GM13976 (cell line): ENCODE measurements at places on chromosomes 3 and 15.

- no peak for DNase-seq
Observed at GRCh38 chr3:58484045-58484721, 7.7 kb upstream of the KCTD6 start.

DNA sequence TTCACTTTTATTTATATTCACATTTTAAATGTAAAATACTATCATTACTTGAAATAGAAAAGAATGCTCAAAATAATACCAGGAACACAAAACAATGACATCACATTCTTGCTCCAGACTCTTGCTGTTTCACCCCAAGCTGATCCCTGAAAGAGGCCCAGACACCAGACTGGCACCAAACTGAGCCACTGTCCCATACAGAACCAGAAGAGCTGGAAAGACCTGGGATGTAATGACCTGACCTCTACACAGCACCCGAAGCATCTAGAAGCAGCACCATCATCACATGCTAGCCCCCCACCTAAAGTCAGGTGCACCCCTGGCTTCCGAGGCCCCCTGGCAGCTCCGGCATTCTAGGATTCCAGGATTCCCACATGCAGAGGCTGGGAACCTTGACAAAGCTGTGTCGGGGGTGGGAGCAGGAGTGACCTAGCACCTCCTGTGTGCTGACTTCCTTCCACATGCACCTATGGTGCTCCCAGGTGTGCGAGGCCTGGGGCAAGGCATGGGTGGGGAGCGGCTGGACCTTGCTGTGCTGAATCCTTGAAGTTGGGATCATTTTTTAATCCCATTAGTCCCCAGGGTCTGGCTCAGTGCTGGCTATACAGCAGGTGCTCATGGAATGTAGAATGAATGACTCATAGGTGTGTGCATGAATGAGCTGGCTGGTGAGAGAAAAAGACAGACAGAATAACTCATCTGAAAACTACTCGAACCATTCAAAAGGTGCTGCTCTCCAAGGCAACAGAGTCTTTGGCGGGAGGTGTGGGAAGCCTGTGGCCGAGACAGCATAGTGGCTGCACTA is 144.7 kb upstream of the IQSEC1 start:
- no peak for DNase-seq

GRCh38 chr3:32424581-32425250 is 33.1 kb downstream of the CMTM7 start:
- DNase-seq: no peak

DNA sequence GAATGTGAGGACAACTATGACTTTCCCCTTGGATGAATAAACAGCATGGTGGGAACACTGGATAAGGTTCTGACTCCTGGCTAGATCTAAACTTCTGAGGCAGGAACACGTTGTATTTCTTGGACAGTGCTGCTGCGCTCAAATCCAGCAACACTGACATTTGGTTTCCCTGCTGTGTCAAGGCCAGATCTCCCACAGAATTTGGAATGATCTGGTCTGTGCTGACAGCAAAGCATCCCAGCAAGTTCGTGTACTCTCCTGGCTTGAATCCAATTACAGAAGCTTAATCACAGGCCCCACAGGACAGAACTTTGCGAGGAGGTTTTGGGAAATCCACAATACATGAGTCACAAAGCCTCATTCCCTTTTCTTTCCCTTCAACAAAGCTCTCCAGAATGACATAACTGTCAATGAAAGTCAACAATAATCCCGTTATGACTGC is 92.5 kb downstream of the ADAMTS9 start:
- DNase-seq: no peak

GRCh38 chr3:71144525-71145253 is 438.8 kb downstream of the FOXP1 start:
- DNase-seq: no peak

DNA sequence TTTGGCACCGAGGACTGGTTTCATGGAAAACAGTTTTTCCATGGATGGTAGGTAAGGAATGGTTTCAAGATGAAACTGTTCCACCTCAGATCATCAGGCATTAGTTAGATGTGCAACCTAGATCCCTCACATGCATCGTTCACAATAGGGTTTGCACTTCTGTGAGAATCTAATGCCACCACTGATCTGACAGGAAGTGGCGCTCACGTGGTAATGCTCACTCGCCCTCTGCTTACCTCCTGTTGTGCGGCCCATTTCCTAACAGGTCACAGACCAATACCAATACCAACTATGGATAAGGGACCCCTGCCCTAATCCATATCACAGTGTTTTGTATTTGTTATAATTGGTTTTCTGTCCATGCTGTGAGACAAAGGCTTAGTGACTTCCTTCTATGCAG is 58.9 kb downstream of the SLMAP start:
- no peak for DNase-seq

DNA sequence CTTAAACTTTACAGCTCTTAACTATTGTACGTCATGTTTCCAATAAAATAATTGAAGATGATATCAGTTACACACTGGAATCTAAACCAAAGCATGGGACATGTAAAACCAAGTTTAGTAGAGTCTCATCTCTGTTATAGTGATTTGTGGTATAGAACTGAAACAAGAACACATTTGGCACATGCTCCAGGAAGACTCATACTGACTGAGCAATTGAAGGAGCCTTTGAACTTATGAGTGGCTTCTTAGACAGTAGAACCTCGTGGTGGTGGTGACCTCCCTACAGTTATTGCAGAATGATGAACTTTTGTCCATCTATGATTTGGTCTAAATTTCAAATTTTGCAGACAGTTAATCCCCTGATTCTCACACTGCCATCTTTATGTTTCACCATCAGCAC is 729.7 kb downstream of the ROBO1 start:
- no peak for DNase-seq

GRCh38 chr15:75202251-75203016 is 752 bp downstream of the C15orf39 start:
- peak; percentile 85 for DNase-seq

DNA sequence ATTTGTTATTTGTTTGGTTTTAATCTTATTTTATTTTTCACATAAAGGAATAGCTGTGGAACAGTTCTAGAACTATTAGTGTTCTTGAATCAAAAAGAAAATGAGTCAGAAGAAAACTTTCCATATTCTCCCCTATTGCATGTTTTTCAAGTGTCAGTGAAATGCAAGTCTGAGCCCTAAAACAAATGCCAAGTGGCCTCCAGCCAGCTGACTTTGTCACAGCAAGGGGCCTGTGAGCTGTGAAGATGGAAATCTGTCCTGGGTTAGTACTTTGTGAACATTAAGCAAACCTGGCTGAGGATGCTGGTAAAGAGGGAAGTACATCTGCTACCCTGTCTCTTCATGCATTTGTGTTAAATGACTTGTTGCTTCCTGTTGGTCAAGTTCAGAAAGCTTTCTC is 14.2 kb downstream of the LRRC49 start:
- DNase-seq: no peak

- DNase-seq: no peak
Observed at GRCh38 chr15:77540312-77541060, 92.2 kb downstream of the LINGO1 start.

DNA sequence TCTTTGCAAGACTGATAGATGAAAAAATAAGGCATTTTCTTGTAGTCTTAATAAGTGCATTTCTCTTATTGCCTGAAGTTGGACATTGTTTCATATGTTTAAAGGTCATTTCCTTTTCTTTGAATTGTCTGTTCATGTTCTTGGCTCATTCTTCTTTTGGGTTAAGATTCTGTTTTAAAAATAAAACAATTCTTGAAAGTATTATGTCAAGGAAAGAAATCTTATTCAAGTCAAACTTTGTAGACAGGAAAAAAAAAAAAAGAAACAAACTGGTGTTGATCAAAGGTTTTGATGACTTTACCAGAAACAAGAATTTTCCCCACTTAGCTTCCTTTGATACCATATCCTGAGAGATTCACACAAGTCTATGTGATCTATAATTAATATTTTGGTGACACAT is 132.9 kb upstream of the AADACL2 start:
- DNase-seq: no peak

GRCh38 chr15:89776274-89777072 is at the start of gene MESP2:
TSS of gene MESP2 (plus strand) at chr15:89776332. CDS start at chr15:89776358, 26 bp downstream.
- DNase-seq: peak; percentile 92

- no peak for DNase-seq
Observed at GRCh38 chr3:71430941-71431552, 152.5 kb downstream of the FOXP1 start.

DNA sequence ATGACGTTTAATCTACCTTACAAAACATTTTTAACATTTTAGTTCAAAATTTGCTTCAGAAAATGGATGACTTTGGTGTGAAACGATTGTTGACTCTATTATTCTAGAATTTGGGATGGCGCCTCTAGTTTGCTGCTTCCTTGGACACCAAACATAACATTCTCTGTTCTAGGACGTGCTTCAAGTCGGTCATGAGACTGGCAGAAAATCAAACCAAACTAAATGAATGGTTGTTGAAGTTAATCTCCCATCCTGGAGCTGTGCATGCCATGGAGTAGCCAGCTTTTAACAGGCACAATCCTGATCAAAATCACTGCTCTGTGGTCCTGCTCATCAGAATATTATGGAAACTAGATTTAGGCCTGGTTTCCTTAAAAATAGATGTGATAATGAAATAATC is 9.6 kb upstream of the LRRFIP2 start:
- no peak for DNase-seq

DNA sequence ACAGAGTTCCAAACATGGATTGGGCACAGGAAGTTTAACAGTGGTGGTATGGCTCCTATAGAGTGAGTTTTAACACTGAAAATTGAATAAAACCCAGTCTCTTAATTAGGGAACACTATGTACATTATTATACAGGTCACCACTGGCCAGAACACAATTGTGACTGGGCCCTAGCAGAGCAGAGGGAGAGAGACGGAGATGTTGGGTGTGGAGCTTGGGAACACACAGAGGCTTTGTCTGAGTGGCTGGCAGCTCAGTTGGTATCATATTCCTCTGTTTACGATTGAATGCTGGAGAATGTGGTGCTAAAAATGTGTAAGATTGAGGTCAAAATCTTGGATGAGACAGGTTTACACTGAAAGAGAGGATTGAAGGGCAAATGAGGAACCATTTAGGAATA is 6.8 kb upstream of the MOBP start:
- no peak for DNase-seq

DNA sequence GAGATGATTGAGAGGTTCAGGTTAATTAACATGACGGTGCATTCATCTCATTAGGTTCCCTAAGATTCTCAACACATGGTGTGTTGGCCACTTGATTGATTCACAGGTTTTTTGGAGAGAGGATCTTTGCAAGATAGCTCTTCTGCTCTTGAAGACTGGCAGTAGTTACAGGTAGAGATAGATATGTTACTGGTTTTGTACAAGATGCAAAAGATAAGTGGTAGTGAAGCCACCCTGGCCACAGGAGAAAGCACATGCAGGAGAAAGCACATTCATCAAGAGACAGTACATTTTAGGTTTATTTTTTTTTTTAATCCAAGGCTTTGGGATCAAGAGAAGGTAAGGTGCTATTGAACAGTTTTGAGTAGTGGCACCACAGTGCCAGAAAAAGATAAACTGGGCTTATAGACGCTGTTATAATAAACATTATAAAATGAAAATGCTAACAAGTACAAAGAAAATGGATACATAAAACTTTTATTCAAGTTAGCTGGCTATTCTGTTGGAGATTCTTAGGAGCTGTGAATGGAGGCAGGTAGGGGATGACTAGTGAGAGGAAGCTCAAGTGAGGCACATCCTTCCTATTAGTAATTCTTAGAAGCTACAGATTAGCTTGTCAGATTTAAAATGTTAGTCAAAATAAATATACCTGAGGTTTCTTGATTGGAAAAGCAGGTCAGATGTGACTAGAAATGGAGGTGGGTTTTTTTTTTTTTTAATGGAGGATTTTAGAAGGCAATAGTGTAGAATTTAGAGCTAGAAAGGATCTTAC is 10.8 kb downstream of the SELENOT start:
- no peak for DNase-seq

GRCh38 chr15:67937153-67937761 is 97.4 kb upstream of the RNU6-1 start:
- no peak for DNase-seq

DNA sequence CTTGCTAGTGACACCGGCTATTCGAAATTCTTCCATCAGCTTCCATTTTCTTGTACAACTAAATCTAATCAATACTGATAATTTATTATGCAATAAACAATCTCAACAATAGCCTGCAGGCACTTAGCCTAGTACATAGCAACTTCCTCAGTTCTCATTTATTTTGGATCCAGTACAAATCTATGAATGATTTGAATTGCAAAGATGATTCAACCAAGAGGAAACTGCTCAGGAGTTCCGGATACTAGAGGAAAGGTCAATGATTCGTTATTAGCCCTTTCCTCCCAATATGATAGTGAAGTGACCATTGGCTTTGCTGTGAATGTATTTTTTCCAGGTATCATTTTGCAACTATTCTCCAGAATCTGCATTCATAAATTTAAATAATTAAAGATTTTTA is 827.0 kb downstream of the CADM2 start:
- DNase-seq: no peak

DNA sequence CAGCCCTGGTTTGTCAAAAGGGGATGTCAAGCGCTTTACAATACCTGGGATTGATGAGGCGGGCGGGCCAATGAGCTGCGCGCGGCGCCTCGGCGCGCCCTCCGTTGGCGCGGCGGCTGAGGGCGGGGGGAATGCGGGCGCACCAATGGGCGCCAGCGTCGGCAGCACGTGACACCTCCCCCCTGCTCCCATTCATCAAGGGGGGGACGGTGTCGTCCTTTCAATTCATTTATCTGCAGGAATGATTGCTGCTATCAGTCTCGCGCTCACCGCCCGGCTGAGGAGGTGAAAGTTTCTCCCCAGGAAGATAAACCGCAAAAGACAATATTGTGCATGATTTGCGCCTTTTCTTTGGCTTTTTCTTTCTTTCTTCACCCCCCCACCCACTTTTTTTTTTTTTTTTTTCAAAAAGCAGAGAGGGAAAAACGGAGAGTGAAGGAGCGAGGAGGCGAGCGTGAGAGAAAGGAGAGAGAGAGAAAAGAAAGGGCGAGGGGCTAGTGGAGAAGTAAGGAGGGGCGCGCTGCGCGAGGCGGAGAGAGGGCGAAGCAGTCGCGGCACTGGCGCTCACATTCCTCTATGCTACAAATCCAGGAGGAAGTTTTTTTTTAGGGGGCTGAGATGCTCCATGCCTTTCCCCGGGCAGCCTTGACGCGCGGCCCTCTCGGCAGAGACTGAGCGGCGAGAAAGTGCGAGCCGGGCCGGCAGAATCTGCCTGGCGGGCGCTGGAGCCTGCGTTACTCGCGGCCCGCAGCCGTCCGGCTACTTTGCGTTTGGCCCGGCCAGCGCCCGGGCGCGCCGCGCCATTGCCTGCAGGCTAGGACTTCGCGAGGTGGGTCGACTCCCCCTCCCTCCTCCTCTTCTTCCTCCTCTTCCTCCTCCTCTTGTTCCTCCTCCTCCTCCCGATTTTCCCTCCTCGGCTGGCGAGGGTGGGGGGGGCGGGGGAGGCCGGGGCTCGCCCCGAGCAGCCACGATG is at the start of gene ZIC1:
Gene ZIC1 (plus strand): TSS at position 223 of the 973 bp plus-strand sequence. CDS start 748 bp downstream, at position 971.
- no peak for DNase-seq

GRCh38 chr3:185306847-185307246 is 53.0 kb upstream of the EHHADH start:
- no peak for DNase-seq

DNA sequence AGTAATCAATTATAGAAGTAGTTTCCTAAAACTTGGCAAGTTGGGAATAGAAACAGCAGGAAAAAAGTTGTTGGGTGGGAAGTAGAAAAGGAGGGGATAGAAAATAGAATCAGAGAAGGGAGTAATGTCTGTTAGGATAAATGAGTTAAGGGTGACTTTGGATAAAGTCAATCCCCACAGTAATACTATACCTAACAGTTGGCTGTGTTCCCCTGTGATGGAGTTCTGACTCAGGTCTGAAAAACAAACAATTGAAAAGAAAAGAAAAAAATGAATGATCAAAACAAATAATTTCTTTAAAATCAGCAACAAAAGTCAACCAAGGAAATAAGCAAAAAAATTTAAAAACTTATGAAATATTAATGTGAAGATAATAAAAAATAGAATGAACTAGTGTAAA is 50.3 kb downstream of the EMC4 start:
- DNase-seq: no peak

- DNase-seq: no peak
Observed at GRCh38 chr3:192354687-192355086, 372.7 kb downstream of the FGF12 start.
